ENCODE measurements at places on chromosomes 1 and 21.

DNA sequence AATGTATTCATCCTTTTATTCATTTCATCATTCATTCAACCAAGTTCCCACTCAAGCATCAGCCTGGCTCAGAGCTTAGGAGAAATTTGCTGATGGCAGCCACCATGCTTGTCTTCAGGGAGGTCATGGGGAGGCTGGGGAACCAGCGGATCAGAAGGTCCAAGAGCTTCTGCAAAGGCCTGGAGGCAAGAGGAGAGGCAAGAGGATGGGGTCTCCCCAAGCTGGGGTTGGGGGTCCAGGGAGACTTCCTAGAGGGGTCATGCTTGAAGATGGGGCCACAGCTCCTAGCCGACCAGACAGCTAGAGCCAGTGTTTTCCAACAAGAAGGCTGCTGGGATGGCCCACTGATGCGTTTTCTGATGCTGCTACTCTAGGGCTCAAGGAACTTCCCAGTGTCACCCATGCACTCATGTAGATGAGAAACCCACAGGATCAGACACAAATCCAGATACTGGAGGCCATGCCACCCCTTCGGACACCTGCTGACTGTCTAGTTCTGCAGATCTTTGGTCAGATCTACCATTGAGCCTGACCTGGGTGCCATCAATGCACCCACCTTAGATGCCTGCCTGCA is 315.2 kb downstream of the AJAP1 start:
- DNase-seq, result no peak

DNA sequence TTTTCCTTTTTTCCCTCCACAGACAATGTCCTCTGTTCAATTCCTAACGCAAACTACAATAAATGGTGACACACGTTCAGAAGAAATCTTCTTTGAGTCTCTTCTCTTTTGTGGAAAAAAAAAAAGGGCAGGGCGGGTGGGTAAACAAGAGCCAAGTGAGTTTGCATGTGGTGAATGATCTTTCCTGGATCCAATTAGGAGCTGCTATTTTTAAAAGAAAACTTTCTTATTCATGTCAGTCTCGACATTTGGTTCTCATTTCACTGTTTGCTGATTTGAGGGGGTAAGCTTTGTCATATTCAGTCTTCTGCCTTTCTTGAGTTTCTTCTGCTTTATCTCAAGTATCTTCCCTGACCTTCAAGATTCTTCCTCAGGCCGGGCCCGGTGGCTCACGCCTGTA is 29.2 kb upstream of the KIF1B start:
- no peak for DNase-seq

- no peak for DNase-seq
Measured at GRCh38 chr21:17050156-17050555, 462.7 kb upstream of the CXADR start.

- no peak for DNase-seq
Measured at GRCh38 chr21:41426676-41427404, 801 bp downstream of the MX1 start.

DNA sequence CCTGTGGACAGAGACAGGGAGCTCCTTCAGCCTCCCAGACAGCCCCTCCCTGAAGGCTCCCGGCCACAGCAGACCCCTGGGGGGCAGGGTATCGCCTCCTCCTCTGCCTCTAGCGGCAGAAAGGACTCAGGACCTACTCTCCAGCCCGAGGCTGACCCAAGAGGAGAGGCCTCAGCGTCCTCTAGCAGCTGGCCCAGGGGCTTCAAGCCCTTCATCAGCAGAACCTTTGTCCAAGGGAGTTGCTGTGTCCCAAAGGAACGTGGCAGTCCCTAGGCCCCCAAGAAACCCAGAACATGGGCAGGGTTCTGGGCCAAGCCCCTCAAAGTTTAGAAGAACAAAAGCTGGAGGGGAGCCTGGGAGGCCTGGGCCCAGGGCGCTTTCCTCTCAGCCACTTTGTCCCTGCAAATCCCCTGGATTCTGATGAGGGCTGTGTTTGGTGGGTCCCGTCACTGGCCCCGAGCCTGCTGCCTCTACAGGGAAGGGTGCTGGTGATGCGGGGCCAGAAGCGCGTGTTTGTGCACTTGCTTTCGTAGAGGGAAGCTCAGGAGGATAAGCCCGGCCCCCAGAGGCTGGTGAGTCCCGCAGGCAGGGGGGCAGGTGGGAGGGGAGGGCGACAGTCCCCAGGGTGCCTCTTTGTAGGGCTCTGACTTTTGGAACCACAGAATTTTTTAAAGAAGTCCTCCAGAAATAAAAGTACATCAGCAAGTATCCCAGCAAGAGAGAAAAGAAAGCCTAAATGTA is 13.3 kb downstream of the ITGB2 start:
- no peak for DNase-seq

DNA sequence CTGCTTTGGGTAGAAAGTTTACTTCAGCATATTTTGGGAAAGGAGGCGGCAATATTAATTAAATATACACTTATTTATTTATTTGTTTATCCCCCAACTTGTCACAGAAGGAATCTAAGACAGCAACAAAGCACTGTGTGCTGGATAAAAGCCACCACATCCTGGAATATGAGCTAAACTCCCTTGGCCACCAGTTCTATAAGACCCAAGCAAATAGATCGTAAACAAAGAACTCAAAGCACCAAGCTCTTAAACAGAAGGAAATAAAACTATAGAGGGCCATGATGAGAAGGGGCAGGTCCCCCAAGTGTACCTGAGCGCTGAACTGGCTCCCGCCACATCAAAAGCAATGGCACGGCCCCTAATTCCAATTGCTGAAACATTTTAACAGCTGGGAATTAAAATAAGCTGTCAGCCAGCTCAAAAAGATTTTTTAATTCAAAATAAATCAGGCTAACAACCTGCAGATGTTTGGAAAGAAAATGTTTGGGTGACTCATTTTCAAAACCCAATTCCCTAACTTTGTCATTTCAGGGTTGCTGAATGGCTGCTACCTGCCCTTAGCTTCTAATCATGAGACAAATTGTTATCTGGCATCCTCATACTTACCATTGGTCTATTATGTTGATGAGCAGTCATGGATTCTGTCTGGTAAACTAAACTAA is 127.1 kb downstream of the SLC30A10 start:
- DNase-seq, result no peak

GRCh38 chr1:160083968-160084770 is 2.8 kb downstream of the KCNJ9 start:
- no peak for DNase-seq

DNA sequence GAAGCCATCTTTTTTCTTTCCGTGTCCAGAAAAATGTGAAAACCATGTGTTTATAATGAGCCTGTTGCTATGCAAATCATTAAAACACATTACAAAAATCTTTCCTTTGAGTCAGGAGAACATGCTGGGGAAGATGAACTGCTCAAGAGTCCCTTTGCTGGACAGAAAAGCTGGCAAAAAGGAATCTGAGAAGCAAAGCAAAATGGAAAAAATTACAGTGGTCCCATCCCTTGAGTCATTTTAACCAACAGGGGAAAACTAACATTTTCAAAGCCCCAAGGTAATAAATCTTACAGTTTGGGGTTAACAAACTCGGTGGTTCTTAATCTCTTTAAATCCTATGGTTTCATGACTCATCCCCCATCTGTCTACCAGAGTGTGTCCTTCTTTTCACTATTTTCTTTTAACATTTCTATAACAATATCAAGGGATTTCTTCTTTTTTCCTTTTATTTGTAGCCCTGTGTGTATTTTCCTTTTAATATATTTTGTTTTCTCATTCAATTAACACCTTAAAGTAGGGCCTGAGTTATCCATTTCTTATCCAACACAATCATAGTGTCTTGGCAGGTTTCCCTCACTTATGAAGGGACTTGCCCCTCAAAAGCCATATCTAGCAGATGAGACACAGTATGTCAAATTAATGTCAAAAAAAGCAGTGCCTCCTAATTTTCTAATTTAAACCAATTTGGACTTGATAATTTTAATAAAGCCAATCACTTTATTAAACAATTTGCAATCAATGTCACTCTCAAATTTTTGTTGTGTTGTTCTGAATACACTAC is 105.4 kb downstream of the PTPN14 start:
- DNase-seq, result no peak

DNA sequence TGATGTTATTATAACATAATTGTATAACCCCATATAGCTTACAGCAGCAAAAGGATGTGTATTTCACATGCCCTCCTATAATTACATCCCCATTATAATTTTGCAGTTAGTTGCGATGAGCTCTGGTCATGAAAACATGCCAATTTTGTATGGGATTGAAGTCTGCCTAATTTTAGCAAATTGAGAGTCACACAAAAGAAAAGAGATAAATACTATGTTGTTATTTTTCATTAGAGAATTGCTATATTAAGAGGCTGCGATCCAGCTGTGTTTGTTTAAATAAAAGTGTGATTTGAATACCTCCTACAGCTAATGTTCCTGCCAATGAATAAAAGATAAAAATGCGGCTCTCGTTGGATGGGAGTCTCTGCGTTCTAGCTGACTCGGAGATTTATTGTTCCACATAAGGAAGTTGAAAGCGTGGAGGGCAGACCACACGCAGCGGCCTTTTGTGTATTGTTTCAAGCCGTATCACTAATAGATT is 461.0 kb upstream of the NFIA start:
- peak; percentile 56 for DNase-seq

GRCh38 chr1:201628490-201628889 is 89.6 kb downstream of the NAV1 start:
- no peak for DNase-seq

DNA sequence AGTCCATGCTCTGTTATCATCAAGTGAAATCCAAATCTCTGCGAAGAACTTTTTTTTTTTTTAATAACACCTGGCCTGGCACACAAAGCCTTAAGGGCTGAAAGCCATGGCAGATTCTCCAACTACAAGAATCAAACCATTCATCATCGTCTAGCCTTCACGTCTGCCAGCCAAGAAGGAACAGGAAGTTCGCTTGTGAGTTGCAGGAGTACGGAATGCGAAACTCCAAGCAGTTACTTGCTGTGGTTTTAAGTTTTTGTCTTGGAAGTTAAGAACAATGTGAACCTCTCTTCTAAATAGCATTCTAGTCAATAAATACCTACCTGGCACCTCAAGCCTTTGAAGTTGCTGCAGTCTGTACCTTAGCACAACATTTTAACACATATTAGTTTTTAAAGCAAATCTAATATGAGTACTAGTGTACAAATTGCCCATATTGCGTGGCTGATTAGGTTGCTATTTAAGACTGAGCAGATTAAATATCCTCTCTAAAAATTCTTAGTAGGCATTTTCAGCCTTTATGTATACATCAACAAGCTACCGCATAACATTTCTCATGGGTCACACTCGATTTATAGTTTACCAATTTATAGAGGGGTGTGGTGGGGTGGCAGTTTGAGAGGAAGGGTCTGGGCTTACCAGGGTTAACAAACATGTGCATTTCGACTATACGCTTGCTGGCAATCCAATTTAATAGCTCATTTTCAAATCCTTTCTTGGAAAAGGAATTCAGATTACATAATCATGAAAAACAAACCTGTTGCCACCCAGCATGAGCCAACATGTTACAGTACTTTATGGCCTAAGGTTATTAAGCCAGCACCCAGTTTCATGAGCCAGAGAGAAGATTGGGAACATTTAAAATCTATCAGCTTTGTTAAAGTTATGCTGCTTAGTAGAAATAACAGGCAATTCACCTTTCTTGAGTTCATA is 22.2 kb upstream of the PTPN14 start:
- DNase-seq, result no peak

- no peak for DNase-seq
Measured at GRCh38 chr21:36707763-36708285, 8.9 kb downstream of the SIM2 start.

DNA sequence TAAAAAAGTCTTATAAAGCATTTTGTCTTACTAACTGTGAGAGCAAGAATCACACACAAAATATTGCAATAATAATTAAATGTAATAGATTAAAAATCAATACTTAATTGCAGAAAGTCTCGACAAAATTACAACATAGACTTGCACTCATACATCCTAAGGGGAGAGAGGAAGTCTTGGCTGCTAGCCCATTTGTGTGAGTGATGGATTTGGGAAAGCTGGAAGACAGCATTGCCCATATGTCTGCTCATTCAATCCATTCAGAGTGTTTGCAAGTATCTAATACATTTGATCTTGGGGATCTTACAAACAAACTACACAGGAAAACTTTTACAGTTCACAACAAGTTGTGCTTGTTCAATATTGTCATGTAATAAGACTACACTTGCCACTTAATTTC is 140.5 kb downstream of the COL11A1 start:
- DNase-seq, result no peak

- DNase-seq, result peak; percentile 72
Measured at GRCh38 chr1:115506924-115507589, 134.7 kb upstream of the VANGL1 start.

Measured in HEK293T (cell line).